ENCODE measurements at places on chromosomes 12 and 14. TPM values are rescaled to one million over a fixed set of nuclear protein-coding genes. Genes with fewer than 3 reads are reported as not detected.

DNA sequence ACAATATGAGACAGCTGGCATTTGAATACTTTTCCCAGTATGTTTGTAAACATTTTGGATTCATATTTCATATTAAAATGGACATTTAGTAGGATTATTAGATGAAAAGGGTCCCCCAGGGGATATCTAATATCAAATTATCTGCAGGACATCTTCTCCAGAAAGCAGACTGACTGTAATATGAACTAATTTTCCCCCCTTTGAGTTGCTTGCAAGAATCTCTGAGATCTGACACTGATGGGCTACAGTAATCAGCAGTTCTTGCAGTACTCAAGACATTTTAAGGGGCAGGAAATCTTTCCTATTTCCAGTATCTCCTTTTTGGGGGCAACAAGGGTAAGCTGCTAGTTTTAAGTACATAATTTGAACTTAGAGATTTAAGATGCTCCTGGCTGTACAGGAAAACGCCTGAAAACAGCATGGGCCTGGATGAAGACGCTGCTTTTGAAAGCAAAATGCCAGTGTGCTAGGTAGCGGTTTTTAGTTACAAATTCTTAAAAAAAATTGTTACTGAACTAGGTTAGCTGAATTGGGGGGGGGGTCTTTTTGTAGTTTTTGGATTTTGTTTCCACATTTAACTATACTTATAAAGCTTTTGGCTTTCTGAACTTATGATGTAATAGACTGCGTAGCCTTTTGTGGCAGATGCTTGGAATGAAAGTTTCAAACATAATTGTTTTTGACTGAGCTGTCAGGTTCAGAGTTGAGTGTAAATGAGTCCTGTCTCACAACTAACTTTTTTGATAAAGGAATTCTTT lies 2.2 kb downstream of the FRMD6 start:
- no peak for DNase-seq

- peak; percentile 24 for DNase-seq
Measured at GRCh38 chr14:37901978-37902377, 305.7 kb upstream of the SSTR1 start.

DNA sequence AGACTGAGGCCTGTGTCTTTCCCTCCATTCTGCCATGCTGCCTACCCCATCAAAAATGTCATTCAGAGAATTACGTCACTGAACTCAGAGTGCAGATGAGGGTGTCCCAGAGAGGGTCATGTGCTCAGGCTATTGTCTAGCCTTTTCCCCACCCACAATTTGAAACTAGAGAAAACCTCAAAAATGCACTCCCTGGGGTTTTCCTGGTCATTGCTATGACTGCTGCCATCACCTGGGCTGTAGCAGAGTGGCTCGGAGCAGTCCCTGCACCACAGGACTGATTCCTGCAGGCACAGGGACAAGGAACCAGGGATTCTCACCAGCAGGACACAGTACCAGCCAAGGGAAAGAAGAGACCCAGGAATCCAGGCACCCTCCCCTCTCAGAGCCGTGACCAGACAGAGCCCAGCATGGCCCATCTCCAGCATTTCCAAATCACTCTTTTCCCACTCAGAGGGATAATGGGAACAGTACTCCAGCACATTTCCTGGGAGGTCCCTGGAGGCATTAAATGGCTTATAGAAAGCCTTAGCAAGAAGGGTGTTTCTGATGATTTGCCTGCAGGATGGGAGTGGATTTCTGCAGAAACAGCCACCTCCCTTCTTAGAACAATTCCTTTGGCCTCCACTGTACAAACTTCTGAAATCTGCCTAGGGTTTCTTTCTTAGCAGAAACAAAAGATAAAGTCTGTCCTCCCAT lies 45.9 kb downstream of the VWF start:
- peak; percentile 62 for DNase-seq

DNA sequence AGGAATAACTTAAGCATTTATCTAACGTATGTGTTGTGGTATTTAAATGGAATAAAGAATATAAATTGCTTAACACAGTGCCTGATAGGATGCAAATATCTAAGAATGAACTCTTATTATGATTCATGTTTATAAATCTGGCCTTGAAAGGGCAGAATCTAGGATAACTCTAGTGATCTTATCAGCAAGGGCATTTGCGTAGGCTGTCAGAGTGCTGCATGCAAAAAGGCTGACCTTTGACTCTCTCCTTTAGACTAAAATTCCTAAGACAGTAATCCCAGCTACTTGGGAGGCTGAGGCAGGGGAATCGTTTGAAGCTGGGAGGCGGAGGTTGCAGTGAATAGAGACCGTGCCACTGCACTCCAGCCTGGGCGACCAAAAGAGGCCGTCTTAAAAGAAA lies 31.3 kb upstream of the ANP32D start:
- no peak for DNase-seq

- no peak for DNase-seq
Measured at GRCh38 chr14:73833034-73833433, 18.6 kb upstream of the PTGR2 start.

DNA sequence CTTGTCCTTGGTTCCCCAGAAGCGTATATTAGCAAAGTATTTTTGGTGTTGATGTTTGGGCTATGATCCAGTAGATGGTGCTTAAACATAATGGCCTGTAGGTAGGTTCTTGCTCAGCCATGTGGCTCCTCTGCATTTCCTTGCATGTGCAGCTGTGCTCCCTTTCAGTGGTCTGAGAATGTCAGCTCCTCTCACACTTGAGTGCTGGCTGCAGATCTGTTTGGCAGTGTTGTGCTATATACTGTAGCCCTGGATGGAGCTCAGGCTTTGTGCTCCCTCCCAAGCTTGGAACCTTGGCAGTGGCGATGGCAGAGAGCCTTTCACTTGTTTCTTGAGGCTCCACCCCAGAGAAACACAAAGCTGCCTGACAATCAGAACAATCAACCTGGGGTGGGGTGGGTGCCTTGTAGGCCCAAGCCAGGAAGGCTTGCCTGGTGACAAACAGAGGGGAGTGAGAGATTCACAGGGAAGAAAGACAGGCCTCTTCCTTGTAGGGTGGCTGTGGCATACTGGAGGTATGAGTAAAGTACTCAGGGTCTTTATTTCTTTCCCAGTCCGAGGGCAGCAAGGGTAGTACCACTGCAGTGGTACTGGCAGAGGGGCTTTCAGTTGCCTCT lies 255.3 kb downstream of the RAD51B start:
- DNase-seq, result peak; percentile 20

Gene CEBPE
- total RNA-seq, result 0.11 TPM

DNA sequence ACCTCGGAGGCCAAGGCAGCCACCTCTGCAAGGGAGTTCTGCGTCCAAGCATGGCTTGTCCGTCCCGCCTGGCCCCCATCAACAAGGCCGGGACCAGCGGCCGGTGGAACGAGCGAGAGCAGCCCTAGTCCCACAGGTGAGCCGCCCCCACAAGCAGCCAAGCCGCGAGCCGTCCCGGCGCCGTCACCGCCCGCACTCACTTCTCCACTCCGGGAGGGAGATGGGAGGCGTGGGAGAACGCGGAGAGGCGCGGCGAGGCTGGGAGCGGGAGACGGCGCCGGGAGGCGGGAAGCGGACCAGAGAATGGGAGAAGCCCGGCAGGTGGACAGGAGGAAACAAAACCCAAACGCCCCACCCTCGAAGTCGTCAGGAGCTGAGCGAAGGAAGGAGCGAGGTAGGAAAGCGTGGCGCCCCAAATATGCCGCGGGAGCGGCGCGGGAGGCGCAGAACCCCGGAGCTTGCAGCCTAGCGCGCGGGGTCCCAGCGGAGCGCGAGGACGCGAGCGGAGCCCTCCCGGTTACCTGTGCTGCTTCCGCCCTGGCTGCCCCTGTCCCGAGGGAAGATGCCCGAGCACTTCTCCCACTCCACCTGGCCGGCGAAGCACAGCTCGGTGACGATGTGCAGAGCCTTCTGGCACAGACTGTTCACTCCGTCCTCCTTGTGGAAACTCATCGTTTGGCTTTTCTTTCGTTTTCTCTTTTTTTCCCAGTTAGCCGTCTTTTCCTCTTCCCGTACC lies 600 bp downstream of the SYT10 start:
- DNase-seq, result no peak

- no peak for DNase-seq
Measured at GRCh38 chr14:64249363-64249762, 44.8 kb downstream of the ESR2 start.

- DNase-seq, result no peak
Measured at GRCh38 chr12:129532707-129533499, 370.9 kb downstream of the TMEM132D start.

DNA sequence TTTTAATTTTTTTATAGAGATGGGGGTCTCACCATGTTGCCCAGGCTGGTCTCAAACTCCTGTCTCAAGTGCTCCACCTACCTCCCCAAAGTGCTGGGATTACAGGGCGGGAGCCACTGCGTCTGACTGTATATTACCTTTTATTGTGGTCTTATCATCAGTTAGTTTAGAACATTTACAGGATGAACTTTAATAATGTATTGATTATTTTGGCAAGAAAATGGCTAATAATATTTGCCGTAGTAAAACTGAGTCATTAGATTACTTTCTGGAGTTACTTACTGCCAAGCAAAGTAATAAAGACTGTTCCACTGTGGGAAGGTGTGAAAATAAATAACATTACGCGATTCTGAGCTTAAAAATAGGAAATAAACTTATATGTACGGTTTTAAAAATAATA lies 21.9 kb upstream of the KDM2B start:
- DNase-seq, result no peak

Gene OR4N2
- not detected for total RNA-seq

- no peak for DNase-seq
Measured at GRCh38 chr12:85617307-85618091, 218.7 kb downstream of the RASSF9 start.

GRCh38 chr12:62098132-62098531 lies 162.1 kb upstream of the USP15 start:
- DNase-seq, result no peak

DNA sequence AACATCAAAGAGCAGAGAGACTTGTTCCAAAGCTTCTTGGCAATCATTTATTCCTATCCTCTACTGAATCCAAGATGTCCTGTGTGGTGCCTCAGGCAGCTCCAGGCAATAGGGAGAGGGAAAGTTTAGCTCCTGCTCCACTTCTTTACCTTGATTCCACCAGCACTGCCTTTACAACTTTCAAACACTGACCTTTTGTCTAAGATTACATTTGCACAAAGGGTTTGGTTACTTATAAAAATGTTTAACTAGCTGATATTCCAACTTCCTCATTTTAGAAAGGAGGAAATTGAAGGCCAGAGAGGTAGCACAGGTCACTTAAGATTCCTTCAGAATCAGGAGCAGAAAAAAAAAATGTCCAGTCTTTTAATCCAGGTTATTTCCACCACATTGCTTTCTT lies 192.7 kb downstream of the BTG1 start:
- no peak for DNase-seq

GRCh38 chr14:80695869-80696268 lies 245.7 kb downstream of the CEP128 start:
- no peak for DNase-seq

GRCh38 chr12:131919366-131920156 lies 9.5 kb upstream of the PUS1 start:
- no peak for DNase-seq

- no peak for DNase-seq
Measured at GRCh38 chr12:113276946-113277500, 55.8 kb downstream of the TPCN1 start.

Gene GOLT1B
- total RNA-seq, result 54.2 TPM

- DNase-seq, result no peak
Measured at GRCh38 chr12:75994069-75994740, 37.4 kb downstream of the PHLDA1 start.

DNA sequence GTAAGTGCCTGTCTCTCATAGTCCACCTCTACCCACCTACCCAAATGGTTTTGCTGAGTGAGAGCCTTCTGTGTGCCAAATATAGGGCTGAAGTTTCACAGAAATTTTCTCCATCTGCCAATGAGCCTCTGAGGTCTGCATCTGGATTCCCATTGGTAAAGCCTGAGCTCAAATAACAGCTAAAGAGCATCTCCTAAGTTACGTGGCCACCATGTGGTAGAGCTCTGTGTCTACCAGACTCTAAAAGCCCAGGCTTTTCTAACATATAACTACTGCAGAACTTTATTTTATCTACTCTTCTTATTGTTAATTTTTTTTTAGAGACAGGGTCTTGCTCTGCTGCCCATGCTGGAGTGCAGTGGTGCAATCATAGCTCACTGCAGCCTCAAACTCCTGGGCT lies 16.0 kb downstream of the AMDHD1 start:
- DNase-seq, result peak; percentile 40

Gene TEAD4
- total RNA-seq, result 31.3 TPM

DNA sequence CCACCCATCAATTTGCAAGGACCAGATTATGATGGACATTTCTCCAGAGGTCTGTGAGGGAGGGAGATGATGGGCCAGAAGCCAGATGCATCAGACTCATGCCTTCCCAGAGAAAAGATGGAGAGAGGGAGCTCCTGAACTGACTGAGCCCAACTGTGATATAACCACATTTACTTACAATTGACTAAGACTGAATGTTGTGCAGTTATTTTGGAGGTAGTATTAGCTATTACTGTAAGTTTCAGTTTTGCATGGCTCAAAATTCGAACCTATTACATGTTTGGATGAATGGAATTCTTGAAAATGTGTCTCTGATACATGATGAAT lies 211.1 kb upstream of the SFSWAP start:
- DNase-seq, result no peak

GRCh38 chr12:79673354-79673753 lies 17.4 kb downstream of the PAWR start:
- DNase-seq, result no peak

Gene KRT77
- total RNA-seq, result not detected

DNA sequence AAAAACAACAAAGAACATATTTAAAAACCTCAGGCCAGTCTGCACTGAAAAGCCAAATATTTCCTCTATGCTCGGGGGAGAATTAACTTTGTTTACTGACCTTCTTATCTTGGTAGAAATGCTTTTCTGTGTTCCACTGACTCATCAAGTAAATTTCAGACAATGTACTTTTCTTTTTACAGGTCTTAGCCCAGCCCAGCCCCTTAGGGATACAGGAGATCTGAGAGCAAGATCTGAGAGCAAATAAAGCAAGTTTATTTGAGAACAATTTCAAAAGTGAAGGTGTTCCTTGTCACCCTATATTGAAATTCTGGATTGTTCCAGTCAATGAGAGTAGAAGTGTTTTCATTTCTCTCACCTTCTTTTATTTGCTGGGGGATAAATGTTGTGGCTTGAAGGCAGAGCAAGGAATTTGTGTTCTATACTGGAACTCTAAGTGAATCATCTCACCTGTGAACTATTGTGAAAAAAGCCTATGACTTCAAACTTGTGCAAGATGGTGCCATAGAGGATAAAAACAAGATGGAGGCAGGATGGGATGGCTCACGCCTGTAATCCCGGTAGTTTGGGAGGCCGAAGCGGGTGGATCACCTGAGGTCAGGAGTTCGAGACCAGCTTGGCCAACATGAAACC lies 7.9 kb upstream of the GPRC5A start:
- peak; percentile 21 for DNase-seq

Gene APOF
- not detected for total RNA-seq

DNA sequence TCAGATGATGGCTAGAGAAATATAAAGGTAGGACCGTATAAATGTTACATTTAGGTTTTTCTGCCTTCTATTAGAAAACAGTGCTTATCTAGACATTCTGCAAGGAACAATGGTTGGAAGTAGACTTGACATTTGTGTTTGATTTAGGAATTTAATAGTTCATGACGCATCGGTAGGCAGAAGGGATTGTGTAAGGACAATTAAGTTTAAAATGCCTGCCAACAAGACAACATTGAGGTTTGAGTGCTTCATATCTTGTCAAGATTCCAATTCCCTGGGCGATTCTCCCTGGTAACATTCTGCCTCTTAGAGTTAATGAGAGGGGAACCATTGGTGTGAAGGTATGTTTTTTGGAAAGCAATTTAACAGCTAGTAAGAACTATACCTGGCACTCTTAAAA lies 186.8 kb upstream of the RBM19 start:
- DNase-seq, result no peak

GRCh38 chr12:95505039-95505438 lies 31.1 kb downstream of the METAP2 start:
- no peak for DNase-seq

Gene ACSS3
- 6.8 TPM for total RNA-seq

Measured in LHCN-M2 (cell line).